NCI-H2029 treated with DMSO at 0.1 percent for 48 hours (cell line): ENCODE measurements at places on chromosomes 4 and X.

- no peak for DNase-seq
Measured at GRCh38 chr4:161428180-161428965, 735.4 kb downstream of the FSTL5 start.

GRCh38 chr4:40334591-40335524 is at the start of gene CHRNA9:
TSS of gene CHRNA9 (plus strand) at chr4:40335333. CDS start at chr4:40335468, 135 bp downstream.
- DNase-seq, result peak; percentile 79

DNA sequence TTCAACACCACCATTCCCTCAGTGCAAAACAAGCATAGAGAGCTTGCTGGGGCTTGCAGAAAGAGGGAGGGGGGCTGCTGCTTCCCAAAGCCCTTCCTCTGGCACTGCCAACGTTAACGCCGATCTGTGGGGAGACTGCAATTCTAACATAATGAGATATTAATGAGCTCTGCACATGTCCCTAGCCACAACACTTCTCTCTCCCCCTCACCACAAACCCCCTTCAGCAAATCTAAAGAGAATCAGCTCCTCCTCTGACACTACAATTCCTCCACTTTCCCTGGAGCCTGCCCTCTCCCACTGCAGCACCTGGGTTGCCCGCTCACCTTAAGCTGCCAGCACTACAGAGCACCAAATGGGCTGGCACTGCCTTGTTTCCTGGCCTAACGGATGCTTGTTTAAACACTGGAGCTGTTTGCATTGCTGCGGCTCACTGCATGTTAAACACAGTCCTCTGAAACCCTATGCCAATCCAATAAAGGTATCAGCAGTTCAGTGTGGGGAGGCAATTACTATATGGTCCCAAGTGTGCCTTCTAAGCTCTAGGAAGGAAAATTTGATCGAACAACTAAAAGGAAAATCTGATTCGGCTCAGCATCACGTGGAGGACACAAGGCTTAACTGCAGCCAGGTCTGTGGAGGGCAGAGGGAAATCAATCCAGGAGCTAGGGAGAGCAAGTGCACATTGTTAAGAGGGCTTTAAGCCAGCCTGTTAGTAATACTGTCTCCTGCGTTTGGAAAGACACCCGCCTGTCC is 232.4 kb downstream of the MAML3 start:
- DNase-seq, result peak; percentile 99

DNA sequence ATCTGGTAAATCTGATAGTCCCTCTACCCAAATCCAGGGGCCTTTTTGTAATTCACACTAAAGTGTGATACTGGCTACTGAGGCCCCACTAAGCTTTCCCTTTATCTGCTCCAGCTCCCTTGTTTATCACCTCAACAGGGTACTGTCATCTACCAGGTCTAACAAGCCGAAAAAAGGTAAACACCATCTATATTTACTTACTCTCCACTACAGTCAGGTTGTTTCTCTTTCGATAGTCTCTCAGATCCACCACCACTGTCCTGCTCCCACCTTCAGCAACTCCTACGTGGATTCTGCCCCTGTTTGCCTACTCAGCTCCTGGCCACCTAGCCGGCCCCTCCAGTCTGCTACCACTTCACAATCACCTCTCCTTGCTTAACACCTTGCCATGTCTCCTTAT is 3.3 kb downstream of the ITIH6 start:
- DNase-seq, result no peak

DNA sequence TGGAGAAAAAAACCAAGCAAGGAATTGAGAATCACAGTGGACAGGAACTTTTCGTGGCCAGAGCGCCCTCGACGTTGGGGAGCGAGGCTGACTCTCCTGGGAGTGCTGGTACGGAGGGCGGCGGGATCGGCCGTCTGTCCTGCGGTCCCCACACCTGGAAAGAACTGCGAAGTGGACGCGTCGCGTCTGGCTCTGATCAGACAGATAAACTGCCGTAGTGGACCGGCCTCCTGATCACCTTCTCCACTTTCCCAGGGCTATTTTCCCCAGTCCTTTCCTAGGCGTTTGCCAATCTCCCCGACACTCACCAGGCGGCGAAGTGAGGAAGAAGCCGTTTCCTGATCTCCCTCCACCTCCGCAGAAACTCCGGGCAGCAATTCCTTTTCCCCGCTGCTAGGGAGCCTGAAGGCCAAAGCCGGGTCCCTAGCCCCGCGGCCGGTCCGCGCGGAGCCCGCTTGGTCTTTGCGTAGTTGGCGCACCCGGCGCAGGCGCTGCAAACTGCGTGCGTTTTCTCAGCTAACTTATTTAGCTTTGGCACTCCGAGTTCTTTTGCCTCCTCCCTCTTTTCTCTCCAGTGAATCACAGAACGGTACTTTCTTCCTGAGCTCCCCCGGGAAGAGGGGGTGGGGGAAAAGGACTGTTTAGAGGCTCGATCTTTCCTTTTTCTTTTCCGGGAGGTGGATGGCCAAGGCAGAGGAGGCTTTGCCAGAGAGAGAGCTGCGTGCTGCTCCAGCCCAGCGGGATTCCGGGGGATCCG is at the start of gene ARSJ:
TSS of gene ARSJ (minus strand) at position 500 of the 757 bp plus-strand sequence. CDS start 813 bp downstream, outside the sequence.
- DNase-seq, result no peak

DNA sequence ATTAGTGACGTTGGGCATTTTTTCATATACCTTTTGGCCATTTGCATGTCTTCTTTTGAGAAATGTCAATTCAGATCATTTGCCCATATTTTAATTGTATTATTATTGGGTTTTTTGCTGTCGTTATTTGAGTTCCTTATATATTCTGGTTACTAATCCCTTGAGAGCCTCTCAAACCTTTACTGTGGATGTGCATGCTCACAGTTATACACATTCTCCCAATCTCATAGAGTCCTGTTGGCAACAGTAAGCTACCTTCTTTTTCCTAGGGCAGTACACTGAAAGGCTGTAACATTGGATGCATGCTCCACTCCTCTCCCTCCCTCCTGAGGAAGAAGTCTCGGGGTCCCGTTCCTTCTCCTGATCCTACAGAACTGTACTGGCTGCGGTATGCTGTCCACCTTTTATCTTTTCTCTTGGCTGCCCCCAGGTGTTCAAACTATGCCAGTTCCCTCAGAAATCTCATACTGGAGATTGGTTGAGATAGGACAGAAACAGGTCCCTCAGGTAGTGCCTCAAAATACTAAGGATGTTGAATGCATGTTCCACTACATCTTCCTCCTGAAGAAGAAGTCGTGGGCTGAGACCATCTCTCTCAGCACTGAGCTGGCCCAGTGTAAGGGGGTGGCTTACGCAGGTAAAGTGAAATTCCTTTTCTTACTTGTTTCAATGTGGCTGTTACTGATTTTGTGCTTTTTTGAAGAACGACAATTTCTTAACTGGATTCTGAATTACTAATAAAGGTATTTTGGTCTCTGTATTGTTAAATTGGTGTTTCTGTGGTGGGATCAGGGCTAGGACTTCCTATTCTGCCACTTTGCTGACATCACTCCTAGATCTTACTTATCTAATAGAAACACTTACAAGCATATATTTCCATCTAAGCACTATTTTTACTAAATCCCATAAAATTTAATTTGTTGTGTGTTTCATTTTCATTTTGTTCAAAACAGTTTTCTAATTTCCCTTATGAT is 145.4 kb upstream of the HUWE1 start:
- DNase-seq, result peak; percentile 3

- no peak for DNase-seq
Measured at GRCh38 chrX:153454901-153455550, 9.2 kb upstream of the TREX2 start.

DNA sequence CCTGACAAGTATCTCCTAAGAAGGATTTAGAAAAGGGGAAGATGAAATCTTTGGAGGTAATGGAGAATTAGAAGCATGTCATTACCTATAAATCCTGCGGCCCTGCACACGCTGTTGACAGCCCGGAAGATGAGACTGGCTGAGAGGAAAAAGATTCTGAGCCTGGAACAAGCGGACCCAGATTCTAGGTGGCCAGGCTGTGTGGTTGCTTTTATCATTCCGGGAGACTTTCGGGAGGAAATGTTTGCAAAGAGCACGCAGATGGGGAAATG is 5.8 kb upstream of the PPP2R3B start:
- DNase-seq, result no peak

- no peak for DNase-seq
Measured at GRCh38 chrX:74422576-74423288, 1.4 kb downstream of the SLC16A2 start.

GRCh38 chrX:112654871-112655270 is 24.9 kb downstream of the LHFPL1 start:
- no peak for DNase-seq

- no peak for DNase-seq
Measured at GRCh38 chrX:112163906-112164305, 81.3 kb upstream of the TRPC5 start.

- no peak for DNase-seq
Measured at GRCh38 chr4:3527101-3527913, 4.9 kb downstream of the LRPAP1 start.

DNA sequence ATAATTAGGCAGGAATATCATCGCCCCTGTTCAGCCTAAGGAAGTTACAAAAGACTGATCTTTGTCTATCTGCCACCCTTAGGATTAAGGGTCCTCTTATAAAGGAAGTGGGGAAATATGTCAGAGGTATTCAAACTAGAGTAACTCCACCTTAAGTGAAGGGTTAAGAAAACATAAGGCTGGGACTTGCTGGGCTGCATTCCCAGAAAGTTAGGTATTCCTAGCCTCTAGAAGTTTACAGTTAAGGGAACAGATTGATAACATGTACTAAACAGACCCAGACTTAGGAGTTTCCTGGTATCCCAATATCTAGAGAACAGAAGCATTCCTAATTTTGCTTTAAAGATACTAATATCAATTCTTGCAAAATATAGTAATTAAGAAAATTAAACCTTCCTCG is 6.0 kb downstream of the CXCL2 start:
- DNase-seq, result no peak

DNA sequence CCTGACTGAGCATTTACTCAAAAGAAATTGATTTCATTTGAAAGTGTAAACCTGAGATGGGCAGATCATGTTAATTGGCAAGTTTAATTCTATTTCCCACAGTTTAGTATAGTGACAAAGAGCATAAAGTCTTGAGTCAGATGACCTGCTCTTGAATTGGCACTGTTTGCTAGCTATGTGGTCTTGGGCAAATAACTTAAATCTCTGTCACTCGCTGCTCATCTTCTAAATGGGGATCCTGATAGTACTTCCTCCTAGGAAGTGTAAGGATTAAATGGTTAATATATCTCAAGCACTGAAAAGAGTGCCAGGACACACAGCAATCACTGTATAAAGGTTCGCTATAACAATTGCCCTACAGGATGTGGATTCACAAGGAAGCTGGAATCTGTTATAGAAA is 242.8 kb upstream of the JADE1 start:
- no peak for DNase-seq

GRCh38 chr4:175499735-175500352 is 312.2 kb downstream of the GPM6A start:
- no peak for DNase-seq

DNA sequence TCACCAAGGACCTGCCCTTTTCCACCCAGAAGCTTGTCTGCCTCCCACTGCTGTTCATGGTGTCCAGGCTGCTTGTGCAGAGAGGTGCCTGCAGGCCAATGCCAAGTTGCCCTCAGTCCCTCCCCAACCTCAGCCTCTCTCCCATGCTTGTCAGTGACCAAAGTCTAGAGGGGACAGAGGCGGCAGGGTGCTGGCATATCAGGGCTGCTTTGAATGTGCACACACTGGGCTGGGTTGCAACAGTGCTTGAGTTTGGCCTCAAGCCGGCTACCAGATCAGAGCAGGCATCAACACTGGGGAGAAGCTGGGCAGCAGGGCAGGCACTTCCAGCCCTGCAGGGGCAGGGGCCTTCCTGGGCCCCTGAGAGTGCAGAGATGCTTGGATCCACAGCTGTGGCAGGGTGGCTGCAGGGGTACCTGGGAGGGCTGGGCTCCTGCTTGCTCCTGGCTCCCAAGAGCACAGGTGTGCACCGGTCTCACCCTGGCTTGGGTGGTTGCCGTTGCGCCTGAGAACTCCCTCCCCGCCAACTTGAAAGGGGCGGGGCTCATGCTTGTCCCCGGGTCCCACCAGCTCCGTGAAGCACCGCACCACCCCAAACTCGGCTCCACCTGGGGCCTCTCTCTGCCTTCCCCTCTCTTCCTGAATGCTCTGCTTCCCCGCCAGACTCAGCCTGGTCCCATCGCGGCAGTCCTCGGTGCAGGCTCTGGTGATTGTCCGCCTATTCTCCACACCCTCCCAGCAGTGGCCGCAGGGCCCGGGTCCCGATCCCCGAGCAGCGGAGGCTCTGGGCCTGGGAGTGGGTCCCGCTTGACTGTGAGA is 1681.9 kb upstream of the ADGRL3 start:
- DNase-seq, result no peak

DNA sequence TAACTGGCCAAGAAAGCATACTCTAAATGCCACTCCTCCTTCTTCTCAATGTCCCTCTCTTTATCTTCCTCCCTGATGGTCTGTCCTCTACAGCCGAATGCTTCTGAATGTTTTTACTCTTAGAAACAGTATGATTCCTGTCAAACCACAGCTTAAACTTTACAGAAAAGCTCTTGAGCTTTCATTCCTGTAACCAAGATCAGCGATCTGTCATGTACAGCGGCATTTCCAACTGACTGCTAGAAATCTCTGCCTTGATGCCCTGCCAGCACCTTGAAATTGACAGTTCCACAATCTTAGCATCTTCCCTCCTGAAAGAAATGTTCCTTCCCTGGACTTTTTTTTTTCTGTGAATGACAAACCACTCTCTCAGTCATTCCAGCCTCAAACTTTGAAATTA is 11.5 kb upstream of the GATB start:
- no peak for DNase-seq

GRCh38 chrX:125108921-125109320 is 210.8 kb upstream of the TEX13C start:
- no peak for DNase-seq

- no peak for DNase-seq
Measured at GRCh38 chr4:155025762-155026457, 182.5 kb upstream of the NPY2R start.

GRCh38 chrX:34521563-34521962 is 135.5 kb downstream of the TMEM47 start:
- DNase-seq, result no peak

DNA sequence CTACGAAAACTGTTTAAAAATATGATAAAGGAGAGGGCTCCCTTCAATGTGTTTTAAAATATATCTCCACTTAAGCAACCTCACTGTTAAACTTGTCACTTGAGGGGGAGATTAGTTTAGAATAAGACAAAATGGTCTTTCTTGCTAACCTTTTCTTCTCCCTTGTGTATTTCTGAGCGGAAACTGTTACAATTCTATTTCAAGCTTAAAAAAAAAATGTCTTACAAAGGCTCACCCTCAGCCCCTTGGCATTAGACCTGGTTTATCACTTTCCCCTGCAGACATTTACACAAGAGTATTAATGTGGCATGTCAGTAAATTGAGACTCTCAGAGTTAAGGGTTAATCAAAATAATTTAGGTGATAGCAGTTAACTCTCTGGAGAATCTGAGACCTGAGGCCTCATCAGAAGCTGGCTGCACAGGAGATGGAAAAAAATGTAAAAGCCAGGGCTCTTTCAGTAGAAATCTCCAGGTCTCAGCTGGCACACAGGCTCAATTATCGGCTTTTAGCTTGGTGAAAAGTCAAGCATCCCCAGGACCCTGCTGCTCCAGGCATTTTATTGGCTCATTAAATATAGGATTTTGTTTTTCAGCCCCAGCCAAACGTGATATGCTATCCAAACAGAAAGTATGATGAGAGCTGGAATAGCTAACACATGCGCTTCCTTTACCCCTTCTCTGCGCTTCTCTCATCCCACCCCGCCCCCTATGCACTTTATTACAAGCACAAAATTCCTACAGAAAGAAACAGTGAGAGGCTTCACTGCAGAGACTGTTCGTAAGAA is 130.5 kb downstream of the PPA2 start:
- DNase-seq, result no peak
